Stimulated activated CD4-positive, alpha-beta T cell treated with anti-CD3 and anti-CD28 coated beads, Interleukin-15, amount 100 ng/mL, for 1 hour (primary cell): ENCODE measurements at places on chromosomes 2 and 18.

DNA sequence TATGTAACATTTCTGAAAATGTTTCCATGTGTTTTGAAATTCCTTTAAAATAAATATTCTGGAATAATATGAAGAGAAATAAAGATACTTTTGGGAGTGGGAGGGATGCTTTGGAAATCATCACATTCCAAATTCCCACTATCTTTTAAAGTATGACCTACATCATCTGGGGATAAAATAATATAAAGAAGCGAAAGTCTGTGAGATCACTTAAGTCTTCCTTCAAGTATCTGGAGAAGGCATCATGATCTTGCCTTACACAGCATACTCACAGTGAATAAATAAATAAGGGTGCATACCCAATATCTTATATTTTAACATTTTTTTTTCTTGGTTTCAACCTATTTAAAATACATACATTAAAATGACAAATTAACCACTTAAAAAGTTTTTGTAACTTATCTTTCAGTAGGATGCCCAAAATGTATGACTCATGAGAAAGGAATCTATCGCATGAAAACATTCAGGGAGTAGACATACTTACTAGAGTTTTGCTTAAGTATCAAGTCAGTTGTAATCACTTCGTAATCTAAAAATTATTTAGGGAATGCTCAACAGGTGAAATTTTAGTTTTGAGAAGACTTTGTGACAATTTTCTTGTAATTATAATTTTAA is 248.3 kb upstream of the COL3A1 start:
- DNase-seq = no peak

- DNase-seq = no peak
Observed at GRCh38 chr2:120360307-120360855, 14.4 kb downstream of the INHBB start.

DNA sequence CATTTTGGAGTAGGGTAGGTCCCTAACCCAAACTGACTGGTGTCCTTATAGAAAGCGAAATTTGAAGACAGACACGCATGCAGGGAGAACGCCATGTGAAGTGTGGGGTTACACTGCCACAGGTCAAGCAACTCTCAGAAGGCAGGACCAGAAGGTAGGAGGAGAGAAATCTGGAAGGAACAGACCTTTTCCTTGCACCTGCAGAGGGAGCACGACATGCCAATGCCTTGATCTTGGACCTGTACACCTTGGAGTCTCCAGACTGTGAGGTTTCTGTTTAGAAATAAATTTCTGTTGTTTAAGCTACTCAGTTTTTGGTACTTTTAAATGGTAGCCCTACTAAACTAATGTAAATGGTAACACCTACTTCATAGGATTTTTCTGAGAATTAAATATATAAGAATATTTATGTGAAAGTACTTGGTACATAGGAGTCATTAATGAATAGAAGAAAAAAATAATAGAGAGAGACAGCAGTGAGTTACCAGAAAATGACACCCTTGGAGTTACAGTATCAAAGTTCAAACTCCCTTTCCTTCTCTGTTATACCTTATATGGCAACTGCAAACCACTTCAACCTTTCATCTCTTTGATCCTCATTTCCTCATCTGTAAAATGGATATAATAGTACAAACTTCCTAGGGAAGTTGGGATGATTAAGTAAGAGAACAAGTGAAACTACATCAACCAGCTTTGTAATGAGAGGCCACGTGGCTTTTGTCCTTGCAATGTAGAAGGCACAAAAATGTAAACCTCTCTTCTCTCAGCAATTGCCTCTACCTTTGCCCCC is 184.9 kb upstream of the PARD3B start:
- DNase-seq = no peak

DNA sequence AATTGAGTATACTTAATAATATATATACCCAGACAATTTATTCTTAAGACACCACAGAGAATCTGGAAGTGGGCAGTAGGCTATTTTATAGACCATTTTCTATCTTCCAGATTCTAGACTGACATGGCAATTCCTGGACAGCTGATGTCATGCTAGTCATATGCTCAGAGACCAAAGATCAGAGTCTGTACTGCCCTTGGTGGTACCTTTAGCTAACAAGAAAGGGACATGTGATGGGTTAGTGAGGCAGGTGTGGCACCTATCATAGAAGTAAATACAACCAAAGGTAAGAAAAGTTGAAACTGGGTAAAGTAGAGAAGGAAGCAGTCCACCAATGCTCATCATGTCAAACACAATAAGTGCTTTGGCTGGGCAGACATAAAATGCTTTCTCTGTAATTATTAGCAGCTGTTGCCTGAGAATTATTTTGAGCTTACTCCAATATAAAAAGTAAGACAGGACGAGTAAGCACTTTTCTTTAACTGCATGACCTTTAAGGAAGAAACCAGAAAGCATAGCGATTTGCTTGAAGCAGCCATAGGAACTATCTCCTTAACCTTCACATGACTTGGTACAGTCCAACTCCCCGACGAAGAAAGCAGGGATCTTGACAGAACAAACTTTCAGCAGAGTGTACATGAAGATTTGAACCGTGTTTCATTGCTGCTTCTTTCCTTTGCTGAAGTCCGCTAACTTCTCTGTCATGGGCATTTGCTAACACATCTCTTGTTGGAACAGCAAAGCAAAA is 47.1 kb downstream of the SLC40A1 start:
- no peak for DNase-seq

DNA sequence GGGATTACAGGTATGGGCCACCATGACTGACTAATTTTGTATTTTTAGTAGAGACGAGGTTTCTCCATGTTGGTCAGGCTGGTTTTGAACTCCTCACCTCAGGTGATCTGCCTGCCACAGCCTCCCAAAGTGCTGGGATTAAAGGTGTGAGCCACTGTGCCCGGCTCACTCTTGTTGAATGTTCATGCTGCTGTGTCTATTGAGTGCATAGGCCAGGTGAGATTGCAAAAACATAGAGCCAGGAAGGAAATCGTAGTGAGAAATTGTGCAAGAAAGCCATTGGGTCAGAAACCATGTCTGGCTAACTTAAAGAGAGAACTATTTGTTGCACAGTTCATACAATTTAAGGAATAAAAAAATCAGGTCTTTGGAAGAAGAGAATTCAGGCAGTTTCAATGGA is 45.5 kb upstream of the FZD5 start:
- no peak for DNase-seq

DNA sequence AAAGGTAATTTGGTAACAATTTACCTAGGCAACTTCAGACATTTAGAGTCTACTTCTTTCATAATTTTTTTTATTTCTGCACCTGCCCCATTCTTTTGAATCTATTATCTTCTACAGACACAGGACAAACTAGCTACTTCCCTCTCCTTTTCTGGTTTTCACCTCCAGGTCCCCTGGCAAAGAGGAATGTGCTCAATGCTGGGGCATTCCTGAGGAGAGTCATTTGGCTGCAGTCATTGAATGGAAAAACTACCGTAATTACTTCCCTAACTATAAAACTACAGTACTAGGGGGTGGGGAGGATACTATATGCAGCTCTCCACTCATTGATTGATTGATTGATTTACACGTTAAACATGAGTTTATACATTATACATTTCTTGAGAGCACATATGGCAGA is 11.2 kb upstream of the ARHGAP28 start:
- no peak for DNase-seq

DNA sequence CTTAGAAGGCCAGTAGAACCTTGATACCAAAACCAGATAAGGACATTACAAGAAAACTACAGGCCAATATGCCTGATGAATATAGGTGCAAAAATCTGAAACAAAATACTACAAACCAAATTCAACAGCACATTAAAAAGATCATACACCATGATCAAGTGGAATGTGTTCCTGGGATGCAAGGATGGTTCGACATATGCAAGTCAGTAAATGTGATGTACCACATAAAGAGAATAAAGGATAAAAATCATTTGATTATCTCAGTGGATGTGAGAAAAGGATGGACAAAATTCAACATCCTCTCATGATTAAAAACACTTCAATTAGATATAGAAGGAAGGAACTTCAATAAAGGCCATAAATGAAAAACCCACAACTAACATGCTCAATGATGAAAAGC is 129.6 kb downstream of the RTN4 start:
- DNase-seq = no peak

DNA sequence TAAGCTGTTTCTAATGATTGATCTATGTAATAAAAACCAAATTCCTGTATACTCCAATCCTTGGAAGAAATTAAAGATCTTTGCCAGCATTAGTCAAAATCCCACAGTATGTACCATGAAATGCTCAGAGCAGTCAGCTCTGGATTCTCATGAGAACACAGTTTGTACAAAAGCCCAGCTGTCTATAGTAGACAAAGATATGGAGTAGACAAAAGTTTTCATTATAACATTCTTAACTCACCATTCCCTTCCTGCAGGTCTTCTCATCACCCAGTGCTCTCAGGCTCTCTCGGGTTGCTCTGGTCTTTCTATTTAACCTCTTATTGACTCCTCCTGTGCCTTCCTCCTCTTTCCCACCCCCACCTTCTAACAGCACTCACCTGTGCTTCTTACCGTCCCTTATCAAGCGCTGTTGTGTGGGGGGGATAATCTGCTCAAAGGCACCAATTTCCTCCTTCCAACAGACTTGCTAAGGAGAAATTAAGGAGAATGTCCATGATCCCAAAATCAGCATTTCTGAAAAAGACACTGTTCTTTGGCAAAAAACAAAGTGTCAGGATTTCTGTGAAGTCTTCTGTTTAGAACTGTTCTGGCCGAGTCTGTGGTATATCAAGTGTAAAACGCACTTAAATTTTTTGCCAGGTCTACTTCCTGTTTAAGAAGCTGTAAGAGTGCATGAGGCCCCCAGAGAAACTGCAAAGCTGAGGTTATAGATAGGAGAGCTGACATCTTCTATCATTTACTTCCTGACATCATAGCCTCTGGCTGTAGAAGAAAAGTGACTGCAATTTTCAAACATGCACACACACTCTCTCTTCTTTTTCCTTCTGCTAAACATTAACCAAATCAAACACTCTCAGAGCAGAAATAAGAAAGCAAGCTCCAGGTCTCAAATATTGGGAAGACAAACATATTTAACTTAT is 144.1 kb downstream of the EVA1A start:
- DNase-seq = no peak

DNA sequence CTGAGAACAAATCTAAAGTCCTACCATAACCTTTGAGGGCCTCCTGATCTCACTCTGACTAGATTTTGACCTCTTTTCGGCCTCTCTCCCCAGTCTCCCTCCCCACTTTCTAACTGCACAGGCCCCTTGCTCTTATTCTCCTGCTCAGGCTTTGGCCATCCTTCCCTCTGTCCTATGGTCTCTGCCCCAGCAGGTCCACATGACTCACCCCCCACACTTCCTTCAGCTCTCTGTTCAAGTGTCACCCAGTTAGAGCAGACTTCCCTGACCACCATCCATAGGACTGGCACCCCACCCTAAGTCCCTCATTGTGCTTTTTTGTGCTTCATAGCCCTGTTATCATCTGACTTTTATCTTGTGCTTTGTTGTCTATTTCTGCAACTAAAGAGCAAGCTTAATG is 41.2 kb upstream of the NT5C1B start:
- no peak for DNase-seq

DNA sequence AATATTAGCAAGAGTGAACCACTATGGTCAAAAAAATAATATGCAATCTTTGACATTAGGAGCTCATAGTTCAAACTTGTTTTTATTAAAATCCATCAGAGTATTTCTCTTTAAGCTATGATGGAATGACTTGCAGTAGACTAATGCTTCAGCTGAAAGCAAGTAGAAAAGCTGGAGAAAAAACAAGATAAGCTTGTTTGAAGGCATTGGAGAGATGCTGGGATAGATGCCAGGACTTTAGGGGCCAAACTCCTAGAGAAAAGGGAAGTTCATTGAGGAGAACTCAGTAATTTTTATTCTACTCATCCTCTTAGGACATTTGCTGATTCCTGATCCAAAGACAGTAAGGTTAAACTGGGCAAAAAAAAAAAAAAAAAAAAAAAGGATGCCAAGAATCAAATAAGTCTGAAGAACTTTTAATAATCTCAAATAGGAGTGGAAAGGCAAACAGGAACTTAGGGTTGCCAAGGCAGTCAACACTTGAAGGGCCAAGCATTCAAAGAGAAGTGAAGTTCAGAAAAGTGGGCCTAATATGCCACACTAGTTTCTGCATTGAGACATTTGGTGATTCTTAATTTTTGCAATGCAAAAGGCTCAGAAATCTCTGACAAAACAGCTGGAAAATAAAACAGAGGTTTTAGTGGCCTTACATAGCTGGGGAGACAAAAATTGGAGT is 19.7 kb upstream of the AFF3 start:
- DNase-seq = no peak

- DNase-seq = no peak
Observed at GRCh38 chr2:199704358-199705238, 146.4 kb downstream of the FTCDNL1 start.

DNA sequence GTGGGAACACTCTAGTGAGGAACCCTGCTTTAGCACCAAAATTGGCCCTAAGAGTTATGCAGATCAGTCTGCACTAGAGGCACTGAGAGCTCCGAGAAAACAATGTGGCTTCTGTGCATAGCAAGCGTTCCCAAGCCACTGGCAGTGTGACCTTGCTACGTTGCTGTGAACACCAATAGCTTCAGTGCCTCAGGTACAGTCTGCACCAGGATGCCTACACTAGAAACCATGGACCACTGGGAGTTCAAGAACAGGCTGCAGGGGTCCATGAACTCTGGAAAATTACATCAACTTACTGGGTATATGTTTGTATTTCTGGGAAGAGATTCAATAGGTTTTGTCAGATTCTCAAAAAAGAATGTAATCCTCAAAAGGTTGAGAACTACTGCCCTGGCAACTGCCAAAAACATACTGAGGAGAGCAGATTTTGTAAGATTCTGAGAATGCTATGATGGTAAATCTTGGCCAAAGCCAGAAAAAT is 18.3 kb upstream of the SP3 start:
- no peak for DNase-seq

GRCh38 chr18:22368021-22368420 is 49.7 kb downstream of the CTAGE1 start:
- DNase-seq = no peak

GRCh38 chr2:127094509-127095366 is 12.2 kb downstream of the BIN1 start:
- DNase-seq = no peak

GRCh38 chr2:227724394-227725039 is at the start of gene SCYGR6:
SCYGR6 (minus strand) TSS chr2:227724757; CDS start chr2:227724757, 0 bp downstream.
- no peak for DNase-seq

- no peak for DNase-seq
Observed at GRCh38 chr2:173271135-173271534, 83.5 kb upstream of the CDCA7 start.

- no peak for DNase-seq
Observed at GRCh38 chr2:204282081-204282480, 263.2 kb upstream of the PARD3B start.

DNA sequence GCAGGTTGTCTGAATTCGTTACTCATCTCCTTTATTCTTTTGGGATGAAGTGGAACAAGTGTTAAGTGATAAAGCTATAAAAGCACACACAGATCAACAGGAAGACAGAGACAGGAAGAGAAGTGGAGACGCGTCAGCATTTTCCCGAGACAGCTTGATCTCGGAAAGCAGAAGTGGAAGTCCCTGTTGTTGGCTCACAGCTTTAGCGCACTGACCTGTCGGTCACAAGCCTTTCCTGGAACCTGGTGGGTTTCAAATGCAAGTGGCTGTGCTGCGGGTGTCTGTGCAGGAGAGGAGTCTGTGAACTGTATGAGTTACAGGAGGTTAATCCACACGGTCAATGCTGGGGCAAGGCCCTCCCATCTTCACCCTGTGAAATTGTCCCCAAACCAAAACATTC is 116.6 kb upstream of the PELI1 start:
- no peak for DNase-seq

- DNase-seq = no peak
Observed at GRCh38 chr2:25936889-25937545, 45.3 kb downstream of the KIF3C start.

- DNase-seq = no peak
Observed at GRCh38 chr2:208999911-209000310, 423.9 kb upstream of the MAP2 start.
